ENCODE measurements at places on chromosomes 5 and 9.

- DNase-seq: peak; percentile 83
Measured at GRCh38 chr9:109244179-109245132, 76.4 kb downstream of the EPB41L4B start.

- DNase-seq: peak; percentile 6
Measured at GRCh38 chr5:61575103-61575502, 243.0 kb downstream of the ZSWIM6 start.

GRCh38 chr5:153835891-153836515 lies 202.7 kb downstream of the FAM114A2 start:
- DNase-seq: no peak

DNA sequence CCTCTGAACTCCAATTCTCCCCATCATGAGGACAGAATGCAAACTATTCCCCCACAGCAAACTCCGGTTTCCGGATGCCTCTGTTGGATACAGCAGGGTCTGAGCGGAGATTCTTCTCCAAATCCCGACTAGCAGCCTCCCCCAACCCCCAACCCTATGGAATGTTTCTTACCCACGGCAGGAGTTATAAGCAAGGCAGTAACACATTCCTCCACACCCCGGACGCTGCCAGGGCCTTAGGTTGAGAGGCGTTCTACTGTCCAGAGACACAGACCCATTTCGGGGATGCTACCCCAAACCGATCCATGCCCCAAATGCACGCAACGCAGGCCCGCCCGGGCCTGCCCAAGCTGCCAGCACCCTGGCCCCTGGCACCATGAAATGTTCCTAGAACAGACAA lies 85.6 kb upstream of the LMX1B start:
- no peak for DNase-seq

GRCh38 chr9:7788772-7789171 lies 10.8 kb downstream of the DMAC1 start:
- no peak for DNase-seq

- no peak for DNase-seq
Measured at GRCh38 chr9:90900130-90900529, 98.5 kb downstream of the SYK start.

GRCh38 chr9:2798423-2798822 lies 45.5 kb downstream of the PUM3 start:
- no peak for DNase-seq

DNA sequence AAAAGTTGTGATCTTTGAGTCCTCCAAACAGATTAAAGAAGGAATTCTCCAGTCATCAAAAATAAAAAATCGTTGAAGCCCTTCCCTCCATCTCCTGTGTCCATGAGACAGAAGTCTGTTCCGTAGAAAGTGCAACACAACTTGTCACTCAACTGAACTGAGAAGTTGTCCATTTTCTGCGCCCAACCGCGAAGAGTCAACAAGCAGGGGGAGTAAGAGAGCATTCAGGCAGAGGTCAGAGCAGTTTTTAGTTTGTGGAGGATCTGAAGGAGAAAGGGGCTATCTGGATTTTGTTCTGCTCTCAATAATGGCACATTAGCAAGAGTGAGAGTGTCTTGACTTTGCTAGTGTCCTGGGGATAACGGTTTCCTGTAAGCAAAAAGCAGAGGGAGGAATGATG lies 303.9 kb downstream of the ICE1 start:
- DNase-seq: no peak

- DNase-seq: no peak
Measured at GRCh38 chr5:136439367-136439766, 74.0 kb upstream of the TRPC7 start.

DNA sequence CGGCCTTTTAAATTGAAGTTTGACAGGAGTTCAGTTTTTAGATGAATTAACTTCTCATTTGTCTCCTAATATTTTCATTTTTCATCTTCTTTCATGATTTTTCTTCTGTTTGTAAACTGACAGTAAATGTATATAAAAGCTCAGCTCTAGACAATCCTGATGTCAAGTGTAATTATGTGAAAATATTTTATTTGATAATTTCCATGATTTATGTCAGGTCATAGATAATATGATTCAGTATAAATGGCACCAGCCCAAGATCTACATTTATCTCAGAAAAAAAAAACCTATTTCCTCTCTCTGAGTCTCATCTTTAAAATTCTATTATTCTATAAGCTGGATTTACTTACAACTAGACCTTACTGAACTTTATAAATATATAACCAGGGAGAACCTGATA lies 115.7 kb downstream of the MUSK start:
- no peak for DNase-seq

- DNase-seq: no peak
Measured at GRCh38 chr5:164377746-164378145, 872.3 kb downstream of the MAT2B start.

- no peak for DNase-seq
Measured at GRCh38 chr9:68708513-68708912, 3.5 kb downstream of the PIP5K1B start.

DNA sequence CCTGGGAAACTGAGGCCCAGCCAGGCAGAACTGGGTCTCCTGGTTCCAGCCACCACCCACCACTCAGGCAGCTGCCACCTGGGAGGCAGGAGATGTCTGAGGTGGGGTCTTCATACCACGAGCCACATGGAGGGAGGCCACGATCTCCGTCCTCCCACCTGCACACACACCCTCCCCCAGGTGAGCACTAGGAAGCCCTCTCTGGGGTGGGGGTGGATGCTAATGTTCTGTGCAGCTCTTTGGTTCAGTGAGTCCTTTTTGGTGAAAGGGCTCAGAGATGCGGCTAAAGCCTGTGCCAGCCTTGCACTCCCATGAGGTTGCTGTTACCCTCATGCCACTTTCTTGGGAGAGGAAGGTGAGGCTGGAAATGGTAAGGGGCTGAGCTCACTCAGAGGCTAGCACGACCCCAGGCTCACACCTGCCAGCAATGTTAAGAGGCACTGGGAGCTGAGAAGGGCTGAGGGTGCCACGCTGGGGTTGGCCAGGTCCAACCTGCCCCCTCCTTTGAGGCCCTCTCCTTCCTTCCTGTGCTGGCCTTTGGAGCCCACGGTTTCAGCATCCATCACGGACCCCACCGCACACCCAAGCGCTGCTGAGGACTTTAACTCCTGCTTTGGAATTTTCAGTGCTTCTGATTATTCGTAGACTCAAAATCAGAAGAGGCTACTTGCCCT lies 26.6 kb upstream of the OBP2B start:
- DNase-seq: no peak

DNA sequence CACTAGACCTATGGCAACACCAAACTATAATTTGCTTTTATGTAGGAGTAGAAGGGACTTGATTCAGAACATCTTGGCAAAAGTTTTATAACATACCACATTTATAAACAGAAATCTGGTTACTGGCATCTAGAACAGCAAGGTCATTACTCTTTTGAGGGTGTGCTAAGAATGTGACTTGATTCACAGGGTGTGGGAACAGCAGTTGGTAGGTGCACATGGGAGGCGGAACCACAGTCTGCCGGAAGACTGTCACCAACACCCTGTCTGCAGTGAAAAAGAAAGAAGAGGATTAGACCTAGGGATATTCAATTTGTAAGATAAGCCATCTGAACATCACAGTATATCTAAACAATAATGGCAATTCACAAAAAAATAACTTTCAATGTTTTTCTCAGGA lies 23.0 kb downstream of the ELP1 start:
- no peak for DNase-seq

GRCh38 chr5:112512901-112513300 lies 93.8 kb upstream of the EPB41L4A start:
- DNase-seq: no peak

- DNase-seq: no peak
Measured at GRCh38 chr5:116004248-116004647, 28.0 kb upstream of the ARL14EPL start.

- DNase-seq: no peak
Measured at GRCh38 chr5:66958980-66959641, 237.5 kb downstream of the CD180 start.

- no peak for DNase-seq
Measured at GRCh38 chr5:148746826-148747535, 79.4 kb upstream of the ADRB2 start.

GRCh38 chr5:93401634-93402213 lies 179.3 kb downstream of the NR2F1-AS1 start:
- DNase-seq: no peak

DNA sequence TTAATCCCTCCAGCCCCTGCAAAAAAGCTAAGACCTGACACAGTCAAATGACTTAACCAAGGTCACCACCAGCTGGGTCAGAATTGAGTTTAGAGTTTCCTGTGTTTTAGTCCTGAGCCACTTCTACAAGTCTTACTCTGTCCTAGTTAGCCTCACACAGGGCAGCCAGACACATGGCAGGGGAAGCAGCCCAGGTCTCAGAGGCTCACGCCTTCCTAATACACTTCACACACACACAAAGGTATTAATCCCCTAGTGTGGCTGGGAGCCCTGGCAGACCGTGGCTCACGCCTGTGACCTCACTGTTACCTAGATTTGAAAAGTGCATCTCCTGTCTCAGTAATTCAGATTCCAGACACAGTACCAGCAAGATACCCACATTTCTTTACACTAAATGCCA lies 77.4 kb upstream of the WWC1 start:
- no peak for DNase-seq

DNA sequence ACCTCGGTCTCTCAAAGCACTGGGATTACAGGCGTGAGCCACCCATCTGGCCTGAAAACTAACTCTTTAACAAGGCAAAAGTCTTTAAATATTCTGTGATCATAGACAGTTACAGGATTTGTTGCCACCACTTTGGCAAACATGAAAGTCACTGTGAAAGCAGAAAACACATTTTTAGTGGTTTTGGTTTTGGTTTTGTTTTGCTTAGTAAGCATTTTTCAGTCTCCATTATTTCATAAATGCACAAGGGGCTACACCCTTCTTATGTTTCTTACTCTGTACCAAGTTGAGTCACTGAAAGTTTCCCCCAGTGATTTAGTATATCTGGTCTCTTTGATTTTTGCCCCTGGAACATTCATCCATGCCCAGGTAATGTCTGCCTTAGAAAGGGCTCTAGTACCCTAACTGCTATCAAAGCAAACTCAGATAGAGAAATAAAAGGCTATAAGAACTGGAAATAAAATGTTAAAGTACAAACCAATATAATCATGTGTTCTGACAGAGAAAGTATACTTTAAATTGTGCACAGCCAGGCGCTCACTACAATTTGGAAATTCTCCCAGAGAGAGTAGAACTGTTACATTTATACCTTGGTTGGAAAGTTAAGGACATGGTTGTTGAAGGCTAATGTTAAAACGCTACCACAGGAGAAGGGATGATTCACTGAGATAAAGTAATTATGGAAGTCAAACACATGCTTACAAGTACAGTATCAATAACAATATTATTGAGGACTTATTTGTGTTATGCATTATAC lies 1022.5 kb upstream of the DMAC1 start:
- no peak for DNase-seq

- DNase-seq: no peak
Measured at GRCh38 chr9:137878146-137878941, 762 bp downstream of the CACNA1B start.

DNA sequence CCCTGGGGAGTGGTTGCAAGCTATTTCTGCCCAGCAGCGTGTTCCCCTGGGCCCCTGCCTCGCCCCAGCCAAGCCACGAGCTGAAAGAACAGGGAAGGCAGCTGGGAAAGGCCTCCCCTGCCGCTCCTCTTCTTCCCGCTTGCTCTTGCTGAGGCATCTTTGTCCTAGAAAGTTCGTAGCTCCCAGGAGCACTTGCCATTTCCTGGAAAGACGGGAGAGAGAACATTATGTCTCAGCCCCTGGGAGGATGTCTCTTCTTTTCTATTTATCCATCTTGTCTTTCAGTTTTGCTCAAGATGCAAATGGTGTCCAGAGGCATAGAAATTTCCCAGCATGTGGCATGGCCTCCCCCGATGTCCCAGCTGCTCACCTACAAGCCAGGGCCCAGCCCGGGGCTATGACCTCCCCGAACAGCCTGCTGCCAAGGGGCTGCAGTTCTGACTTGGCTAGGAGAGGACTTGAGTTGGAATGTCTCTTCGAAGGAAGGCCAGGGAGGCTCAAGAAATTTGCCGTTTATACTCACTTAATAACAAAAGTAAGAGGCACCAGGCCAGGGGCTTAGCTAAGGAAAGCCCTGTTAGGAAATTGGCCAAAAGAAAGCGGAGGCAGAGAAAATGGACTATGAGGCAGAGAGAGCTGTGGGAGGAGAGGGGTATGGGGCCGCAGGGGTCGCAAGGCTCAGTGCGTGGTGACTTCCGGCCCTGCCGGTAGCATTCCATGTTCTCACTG lies 87.3 kb downstream of the LIFR start:
- no peak for DNase-seq

- no peak for DNase-seq
Measured at GRCh38 chr9:89277454-89277853, 33.5 kb upstream of the CKS2 start.

DNA sequence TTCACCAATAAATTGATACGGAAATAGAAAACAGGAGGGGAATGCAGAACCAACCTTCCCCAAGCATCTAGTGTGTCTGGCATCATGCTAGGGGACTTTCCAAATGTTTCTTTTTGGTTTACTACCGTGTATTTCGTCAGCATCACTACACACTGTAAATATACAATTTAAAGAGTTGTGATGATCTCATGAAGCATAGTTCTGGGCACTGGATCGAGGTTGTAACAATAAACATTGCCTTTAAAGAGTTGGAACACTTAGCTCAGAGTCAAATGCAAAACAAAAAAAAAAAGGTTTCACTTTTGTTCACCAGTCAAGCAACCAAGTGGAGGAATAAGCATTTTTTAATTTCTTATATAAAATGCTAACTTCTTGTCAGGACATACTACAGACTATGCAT lies 2.9 kb upstream of the SCAI start:
- no peak for DNase-seq

- no peak for DNase-seq
Measured at GRCh38 chr5:658103-658502, 35.0 kb downstream of the TPPP start.

DNA sequence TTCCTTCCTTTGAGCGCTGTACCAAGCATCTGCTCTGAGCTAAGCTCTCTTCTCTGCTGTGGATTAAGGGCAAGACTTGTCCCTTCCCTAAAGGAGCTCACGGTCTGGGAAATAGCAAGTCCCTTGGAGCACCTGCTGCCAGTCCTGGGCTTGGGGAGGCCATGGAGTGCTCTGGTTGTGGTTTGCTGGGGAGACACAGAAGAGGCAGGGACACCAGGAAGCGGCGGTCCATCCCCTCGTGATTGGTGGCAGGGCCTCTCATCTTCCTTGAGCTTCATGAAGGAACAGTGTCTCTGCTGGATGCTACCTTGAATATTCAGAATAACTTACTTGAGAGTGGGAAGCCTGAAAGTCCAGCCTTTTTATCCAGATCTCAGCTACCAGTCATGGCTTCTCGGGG lies 35.3 kb downstream of the COL5A1 start:
- DNase-seq: no peak

DNA sequence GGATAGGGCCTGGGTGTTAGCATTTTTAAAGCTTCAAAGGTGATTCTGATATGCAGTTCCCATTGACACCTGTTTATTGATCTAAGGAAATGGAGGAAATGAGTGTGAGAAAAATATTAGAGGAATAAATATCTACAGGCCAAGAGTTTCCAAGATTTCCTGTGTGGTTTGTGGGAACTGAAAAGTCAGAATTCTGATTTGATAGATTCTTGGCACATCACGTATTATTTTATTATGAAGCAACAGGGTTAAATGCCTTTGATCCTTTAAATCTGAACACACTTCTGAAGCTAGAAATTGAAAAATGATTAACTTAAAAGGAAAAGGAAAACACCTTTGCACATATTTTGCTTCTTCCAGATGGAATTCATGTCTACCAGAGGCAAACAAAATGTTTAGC lies 113.7 kb downstream of the CD180 start:
- DNase-seq: peak; percentile 19

All from HT-29 (cell line).